ENCODE measurements at places on chromosomes 4 and X. TPM values are rescaled to one million over a fixed set of nuclear protein-coding genes. Genes with fewer than 3 reads are reported as not detected.

DNA sequence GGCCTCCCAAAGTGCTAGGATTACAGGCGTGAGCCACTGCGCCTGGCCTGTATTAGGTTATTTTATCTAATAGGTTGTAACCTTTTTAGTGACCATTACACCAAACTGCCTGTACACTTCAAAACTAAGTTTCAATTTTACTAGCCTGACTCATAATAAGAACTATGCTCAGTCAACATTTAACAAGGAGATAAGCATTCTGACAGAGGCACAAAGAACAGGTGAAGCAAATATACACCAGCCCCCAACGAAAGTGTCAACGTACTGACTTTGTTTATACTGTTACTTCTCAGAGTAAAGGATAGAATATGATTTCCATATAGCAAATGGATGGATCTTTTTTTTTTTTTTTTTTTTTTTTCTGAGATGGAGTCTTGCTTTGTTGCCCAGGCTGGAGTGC lies 62.8 kb downstream of the SHISA3 start:
- DNase-seq, result no peak

GRCh38 chr4:12122316-12122715 lies 693.6 kb upstream of the HS3ST1 start:
- DNase-seq, result no peak

- DNase-seq, result no peak
Measured at GRCh38 chr4:169054879-169055278, 44.8 kb upstream of the CBR4 start.

DNA sequence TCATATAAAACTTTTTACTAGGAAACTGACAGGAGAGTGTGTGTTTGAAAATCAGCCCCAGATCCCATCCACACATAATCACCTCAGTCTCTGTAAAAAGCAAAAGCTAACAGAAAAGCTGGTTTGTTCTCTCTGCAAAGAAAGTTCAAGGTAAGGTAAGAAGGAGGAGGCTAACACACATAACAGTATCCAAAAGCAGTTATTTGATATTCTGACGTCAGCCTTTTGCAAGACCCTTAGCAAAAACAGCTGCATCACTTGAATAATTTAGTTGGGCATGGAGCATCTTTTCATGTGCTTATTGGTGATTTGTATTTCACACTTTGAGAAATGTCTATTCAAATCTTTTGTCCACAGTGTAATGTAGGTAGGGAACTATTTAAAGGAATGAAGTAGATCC lies 5.5 kb downstream of the TCEAL9 start:
- no peak for DNase-seq

DNA sequence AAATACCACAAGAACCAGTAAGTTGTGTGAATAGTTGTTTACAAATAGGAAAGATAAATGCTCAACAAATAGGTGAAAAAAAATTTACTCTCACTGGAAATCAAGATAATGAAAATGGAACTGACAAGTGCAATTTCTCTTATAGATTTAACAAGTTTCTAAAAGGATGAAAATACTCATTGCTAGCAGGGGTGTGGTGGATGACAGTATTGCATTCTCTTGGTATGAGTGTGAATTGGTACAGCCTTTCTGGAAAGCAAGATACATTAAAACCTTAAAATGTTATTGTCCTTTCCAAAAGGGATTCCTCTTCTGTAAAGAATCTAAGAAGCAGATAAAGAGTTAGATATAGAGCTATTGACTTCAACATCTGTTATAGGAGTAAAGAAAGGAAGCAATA lies 240.0 kb upstream of the RPS6KA3 start:
- no peak for DNase-seq

GRCh38 chr4:185117300-185117934 lies 25.6 kb upstream of the SLC25A4 start:
- no peak for DNase-seq

DNA sequence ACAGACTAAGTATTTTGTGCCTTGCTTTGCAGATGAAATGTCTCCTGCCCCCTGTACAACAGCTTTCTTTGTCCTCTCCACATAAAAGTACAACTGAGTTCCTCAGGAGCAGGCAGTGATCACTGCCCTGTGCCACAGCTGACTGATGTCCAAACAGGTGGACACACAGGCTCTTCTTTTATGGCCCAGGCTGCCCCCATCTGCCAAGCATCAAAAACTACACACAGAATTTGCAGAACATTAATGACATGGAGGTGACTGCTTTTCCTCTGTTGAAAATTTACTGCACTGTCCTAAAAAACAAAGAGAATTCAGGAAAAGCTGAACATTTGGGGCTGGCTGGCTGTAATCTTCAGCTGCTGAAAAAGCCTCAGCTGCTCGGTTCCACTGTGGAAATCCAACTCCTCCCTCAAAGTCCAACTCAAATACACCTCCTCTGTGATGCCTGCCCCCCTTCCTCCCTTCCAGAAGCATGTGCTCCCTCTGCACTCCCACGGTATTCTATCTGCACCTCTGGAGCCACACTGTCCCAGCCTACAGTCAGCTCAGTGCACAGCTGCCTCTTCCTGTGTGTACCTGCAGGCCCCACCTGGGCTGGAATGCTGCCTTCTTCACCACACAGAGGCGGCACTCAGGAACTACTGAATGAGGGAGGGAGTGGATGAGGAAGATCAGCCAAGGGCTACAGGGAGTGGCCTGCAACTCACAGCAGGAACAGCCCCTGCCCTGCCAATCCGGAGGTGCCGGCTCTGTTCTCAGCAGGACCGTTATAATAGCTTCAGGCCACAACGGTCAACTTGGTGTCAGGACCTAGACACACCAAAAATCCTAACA lies 10.3 kb downstream of the AFAP1 start:
- no peak for DNase-seq

- no peak for DNase-seq
Measured at GRCh38 chrX:46584736-46585135, 11.2 kb downstream of the CHST7 start.

DNA sequence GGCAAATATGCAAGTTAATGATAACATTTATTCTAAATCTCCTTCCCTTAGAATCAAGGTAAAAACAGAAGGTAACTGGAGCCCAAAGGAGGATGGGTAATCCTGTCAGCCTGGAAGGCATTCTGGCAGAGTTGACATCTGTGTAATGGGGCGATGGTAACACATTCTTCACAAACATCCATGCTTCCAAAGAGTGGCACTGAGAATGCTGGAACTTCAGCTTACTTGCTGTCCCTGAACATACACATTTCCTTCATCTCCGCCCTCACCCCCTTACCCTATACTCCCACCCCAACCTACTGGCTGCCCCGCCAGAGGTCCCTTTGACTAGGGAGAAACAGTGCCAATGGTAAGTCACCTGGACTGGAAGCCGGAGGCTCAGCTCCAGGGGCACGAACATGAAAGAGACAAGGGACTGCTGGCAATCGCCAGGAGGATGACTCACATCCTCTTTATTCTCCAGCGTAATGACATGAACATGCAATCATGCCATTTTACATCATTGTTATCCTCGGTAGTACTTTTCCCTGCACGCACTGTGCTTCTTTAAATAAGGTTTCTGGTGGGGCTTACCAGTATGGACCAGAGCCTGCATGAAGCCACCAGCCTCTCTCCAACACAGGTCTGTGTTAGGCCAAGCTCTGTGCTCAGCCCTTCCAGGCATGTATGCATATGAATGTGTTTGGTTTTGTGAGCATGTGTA lies 694.2 kb upstream of the TENM3 start:
- DNase-seq, result no peak

- no peak for DNase-seq
Measured at GRCh38 chr4:116357758-116358157, 727.6 kb downstream of the TRAM1L1 start.

- DNase-seq, result no peak
Measured at GRCh38 chr4:85600501-85600900, 125.6 kb downstream of the ARHGAP24 start.

DNA sequence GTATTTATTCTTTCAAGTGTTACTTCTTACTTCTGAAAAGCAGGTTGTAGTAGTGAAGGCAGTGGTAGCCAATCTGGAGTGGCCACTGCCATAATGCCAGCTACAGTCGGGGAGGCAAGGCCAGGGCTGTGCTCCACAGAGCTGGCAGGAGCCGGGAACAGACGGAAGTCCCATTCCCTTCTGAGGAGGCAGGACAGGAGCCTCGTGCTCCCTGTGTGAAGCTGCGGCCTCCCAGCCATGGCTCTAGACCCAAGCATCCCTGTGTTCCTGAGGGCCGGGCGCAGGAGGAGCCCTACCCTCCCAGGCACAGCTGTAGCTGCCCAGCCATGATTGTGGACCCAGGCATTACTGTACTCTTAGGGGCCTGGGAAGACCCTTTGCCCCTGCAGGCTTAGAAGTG lies 461.8 kb downstream of the ADGRL3 start:
- no peak for DNase-seq

The ADGRG2 gene
- total RNA-seq, result 0.20 TPM

The EDA gene
- total RNA-seq, result 5.6 TPM

The NPNT gene
- 11.4 TPM for total RNA-seq

The SPP1 gene
- total RNA-seq, result 9.8 TPM

The ADAM29 gene
- total RNA-seq, result not detected

The HMX1 gene
- total RNA-seq, result not detected

The ZFYVE28 gene
- total RNA-seq, result 5.5 TPM

The STPG2 gene
- 0.71 TPM for total RNA-seq
